ENCODE measurements at places on chromosomes 2 and 18. TPM values are rescaled to one million over a fixed set of nuclear protein-coding genes. Genes with fewer than 3 reads are reported as not detected.

CAD gene
- 66.9 TPM for total RNA-seq

SEH1L gene
- total RNA-seq = 37.1 TPM

MATN3 gene
- 1.9 TPM for total RNA-seq

MORN2 gene
- 123 TPM for total RNA-seq

GRCh38 chr18:48095726-48096125 lies 165.3 kb upstream of the SMAD2 start:
- DNase-seq = no peak
- H3K36me3 ChIP-seq = no peaks in the 10 kb centered on the region
- no peak overlapping the region for H3K27ac ChIP-seq
- H3K27me3 ChIP-seq = no peaks in the 10 kb centered on the region
- H3K4me1 ChIP-seq = peaks cover 7% of the 10 kb centered on the region

DNA sequence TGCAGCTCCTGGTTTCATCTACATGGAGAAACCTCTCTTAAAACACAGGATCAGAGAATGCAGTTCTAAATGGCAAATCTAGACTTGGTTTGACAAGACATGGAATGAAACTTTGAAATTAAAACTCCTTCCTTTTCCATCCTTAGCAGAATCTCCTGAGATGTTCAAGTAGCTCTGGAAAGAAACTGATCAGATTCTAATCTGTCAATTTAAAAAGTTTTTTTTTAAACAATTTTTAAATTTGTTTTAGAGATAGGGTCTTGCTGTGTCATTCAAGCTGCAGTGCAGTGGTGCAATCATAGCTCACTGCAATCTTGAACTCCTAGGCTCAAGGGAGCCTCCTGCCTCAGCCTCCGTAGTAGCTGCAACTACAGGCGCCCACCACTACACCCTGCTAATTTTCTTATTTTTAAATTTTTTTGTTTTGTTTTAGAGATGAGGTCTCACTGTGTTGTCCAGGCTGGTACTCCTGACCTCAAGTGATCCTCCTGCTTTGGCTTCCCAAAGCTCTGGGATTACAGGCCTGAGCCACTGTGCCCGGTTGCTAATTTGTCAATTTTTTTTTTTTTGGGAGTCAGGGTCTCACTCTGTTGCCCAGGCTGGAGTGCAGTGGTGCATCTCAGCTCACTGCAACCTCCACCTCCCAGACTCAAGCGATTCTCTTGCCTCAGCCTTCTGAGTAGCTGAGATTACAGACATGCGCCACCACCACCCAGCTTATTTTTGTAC lies 216.7 kb downstream of the TGIF1 start:
- DNase-seq = no peak
- H3K4me3 ChIP-seq = no peak overlapping the region
- H3K36me3 ChIP-seq = no peaks in the 10 kb centered on the region
- no peak overlapping the region for H3K27ac ChIP-seq
- H3K4me1 ChIP-seq = peaks cover 20% of the 10 kb centered on the region
- no peaks in the 10 kb centered on the region for H3K27me3 ChIP-seq

DNA sequence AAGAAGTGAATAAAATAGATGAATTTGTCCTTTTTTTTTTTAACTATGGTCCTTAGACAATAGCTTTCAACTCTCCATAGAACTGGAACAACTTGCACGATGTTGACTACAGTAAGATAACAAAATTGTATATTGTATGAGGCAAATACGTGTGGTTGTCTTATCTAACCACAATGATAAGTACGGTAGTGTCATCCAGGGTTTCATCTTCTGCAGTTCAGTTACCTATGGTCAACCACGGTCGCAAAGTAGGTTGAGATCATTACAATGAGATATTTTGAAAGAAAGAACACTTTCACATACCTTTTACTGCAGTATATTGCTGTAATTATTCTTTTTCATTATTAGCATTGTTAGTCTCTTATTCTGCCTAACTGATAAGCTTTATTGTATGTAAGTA lies 295.2 kb downstream of the PARD3B start:
- H3K4me1 ChIP-seq = peaks cover 16% of the 10 kb centered on the region
- no peak overlapping the region for H3K27ac ChIP-seq
- no peak for DNase-seq
- H3K27me3 ChIP-seq = no peaks in the 10 kb centered on the region

GRCh38 chr2:60925994-60926740 lies 44.8 kb downstream of the REL start:
- no peaks in the 10 kb centered on the region for H3K4me1 ChIP-seq
- DNase-seq = no peak
- H3K27ac ChIP-seq = no peak overlapping the region
- H3K36me3 ChIP-seq = no peaks in the 10 kb centered on the region
- no peaks in the 10 kb centered on the region for H3K27me3 ChIP-seq

GRCh38 chr2:219272995-219273394 lies 6.2 kb upstream of the DNAJB2 start:
- H3K4me1 ChIP-seq = peaks cover 11% of the 10 kb centered on the region
- DNase-seq = no peak
- no peak overlapping the region for H3K4me3 ChIP-seq
- H3K27me3 ChIP-seq = no peaks in the 10 kb centered on the region
- no peak overlapping the region for H3K27ac ChIP-seq
